Stimulated activated CD8-positive, alpha-beta memory T cell treated with anti-CD3 and anti-CD28 coated beads, Interleukin-15, amount 100 ng/mL, for 1 hour (primary cell): ENCODE measurements at places on chromosomes 16 and 17.

- DNase-seq = no peak
Measured at GRCh38 chr17:7888184-7888920, at the start of gene CHD3. Gene CHD3, plus strand, starts transcription at chr17:7888789. Its CDS starts 212 bp downstream, at chr17:7889001.

DNA sequence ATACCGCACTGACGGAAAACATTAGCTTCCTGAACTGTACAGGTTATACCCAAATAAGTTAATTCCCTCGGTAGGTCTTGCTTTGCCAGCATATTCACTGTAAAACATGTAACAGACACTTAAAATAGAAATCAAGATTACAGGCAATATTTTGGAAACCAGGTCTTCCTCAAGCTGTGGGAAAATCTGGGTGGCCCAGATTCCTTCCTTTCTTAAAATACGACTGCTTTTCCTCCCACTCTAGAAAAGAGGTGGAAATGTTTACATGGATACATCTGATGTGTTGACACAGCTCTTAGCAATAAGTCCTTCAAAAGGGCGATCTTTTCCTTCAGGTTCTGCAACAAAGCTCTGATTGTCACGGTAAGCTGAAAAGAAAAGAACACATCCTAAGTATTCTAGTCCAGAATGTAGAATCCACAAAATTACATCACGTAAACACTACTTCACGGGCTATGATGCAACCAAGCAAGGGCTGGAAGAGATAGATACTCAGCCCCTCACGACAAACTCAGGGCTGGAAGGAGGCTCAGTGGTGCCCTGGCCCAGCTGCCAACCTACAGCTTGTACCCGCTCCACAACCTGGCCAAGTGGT, 18.4 kb downstream of the STX8 start:
- DNase-seq = no peak

GRCh38 chr16:82796047-82796446, 169.3 kb downstream of the CDH13 start:
- DNase-seq = no peak

GRCh38 chr17:78258323-78259191, 27.1 kb downstream of the TMEM235 start:
- peak; percentile 35 for DNase-seq

DNA sequence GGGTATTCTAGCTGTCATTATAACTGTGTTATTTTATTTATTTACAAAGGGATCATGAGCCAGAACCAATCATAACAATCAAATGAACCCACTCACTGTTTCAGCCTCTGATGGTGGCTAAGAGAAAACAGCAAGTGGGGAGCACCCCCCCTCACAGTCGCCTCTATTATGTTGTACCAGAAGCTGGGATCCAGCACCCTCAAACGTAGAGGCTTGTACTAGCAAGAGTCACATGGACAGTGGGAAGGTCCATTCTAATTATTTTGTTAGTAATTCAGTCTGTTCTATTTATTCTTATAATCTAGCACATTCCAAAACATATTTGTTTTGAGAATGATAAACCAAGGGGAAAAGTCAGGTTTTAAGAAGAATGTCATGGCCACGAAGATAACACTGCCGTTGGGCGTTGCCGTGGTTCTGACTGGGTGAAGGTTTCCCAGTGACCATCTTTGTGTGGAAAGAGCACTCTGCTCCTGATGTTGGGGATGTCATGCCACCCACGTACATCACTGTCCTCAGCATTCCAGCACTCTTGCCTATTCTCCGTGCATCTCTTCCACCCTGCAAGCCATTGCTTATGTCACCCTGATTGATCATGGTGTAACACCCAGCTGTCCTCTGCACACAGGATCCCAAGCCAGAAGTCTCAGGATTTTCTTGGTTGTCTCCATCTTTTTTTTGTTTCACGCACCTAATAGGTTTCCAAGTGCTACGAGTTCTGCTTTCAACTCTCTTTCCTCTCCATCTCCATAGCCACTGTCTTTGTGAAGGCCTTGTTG, 205.8 kb downstream of the PRKCA start:
- no peak for DNase-seq
